ENCODE measurements at places on chromosomes 5 and 9.

GRCh38 chr5:132205385-132206125 lies 22.1 kb downstream of the P4HA2 start:
- peak; percentile 15 for DNase-seq

DNA sequence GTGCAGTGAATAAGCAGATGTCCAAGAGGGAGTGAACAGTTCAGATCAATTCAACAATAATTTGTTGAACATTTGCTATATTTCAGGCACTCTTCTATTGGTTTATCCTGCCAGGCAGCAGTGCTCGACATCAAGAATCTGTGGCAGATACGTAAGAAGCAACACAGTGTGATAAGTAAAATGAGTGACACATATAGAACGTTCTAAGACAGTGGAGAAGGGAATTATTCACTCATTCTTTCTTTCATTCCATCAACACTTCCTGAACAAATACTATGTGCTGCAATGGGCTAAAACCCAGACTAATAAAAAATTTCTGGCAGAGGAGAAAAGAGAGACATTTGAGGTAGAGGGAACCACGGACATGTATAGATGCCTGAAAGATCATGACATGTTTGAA lies 89.9 kb upstream of the GLIS3 start:
- no peak for DNase-seq

GRCh38 chr5:56818450-56819037 lies 3.2 kb downstream of the MAP3K1 start:
- DNase-seq, result no peak

GRCh38 chr5:156326718-156327259 lies at the start of gene SGCD:
Gene SGCD (plus strand): TSS chr5:156327164.
- no peak for DNase-seq

DNA sequence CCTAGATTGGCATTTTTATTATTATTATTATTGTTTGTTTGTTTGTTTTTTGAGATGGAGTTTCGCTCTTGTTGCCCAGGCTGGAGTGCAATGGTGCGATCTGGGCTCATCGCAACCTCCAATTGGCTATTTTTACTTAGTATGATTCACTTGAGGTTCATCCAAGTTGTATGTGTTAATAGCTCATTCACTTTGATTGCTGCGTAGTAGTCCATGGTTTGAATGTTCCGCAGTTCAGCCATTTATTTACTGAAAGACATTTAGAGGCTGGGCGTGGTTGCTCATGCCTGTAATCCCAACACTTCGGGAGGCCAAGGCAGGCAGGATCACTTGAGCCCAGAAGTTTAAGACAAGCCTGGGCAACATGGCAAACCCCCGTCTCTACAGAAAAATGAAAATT lies 22.6 kb upstream of the MELK start:
- no peak for DNase-seq

DNA sequence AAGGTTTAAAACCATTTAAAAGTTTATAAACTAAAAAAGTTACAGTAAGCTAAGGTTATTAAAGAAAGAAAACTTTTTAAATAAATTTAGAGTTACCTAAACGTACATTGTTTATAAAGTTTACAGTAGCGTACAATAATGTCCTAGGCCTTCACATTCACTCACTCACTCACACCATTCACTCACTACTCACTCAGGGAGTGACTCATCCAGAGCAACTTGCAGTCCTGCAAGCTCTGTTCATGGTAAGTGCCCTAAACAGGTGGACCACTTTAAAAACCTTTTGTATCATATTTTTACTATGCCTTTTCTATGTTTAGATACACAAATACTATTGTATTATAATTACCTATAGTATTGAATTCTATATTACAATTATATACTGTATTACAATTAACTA lies 190.8 kb upstream of the RASA1 start:
- DNase-seq, result no peak

DNA sequence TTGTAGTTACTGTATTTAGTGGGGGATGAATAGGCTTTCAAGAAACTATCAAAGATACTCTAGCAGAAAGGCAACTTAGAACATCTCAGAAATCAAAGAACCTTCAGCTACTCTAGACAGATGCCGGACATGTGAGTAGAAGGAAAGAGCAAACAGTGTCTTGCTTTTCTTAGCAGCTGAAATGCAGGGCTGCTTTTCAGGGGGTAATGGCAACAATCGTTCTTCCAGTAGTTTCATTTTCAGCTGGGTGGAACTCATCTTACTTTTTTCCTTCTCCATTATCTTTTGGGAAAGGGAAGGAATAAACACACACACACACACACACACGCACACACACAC lies 281.6 kb downstream of the CRB2 start:
- DNase-seq, result no peak

DNA sequence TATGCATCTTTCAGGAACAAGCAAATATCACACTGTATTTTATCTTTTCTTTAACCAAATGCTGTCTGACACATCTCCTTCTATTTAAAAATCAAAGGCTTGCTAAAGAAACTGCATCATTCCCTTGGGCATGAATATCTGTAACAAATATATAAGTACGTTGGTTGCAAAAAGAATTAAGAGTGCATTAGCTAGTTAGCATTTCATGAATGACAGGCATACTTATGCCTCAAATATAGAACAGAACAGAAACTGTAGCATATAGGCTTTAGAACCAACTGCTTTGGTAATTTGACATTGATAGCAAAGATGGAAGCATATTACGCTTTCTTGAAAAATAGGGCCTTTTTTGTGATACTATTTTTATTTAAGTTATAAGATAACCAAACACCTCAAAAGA lies 761.2 kb downstream of the MAT2B start:
- no peak for DNase-seq

GRCh38 chr5:138725153-138725817 lies 27.9 kb upstream of the CTNNA1 start:
- no peak for DNase-seq

DNA sequence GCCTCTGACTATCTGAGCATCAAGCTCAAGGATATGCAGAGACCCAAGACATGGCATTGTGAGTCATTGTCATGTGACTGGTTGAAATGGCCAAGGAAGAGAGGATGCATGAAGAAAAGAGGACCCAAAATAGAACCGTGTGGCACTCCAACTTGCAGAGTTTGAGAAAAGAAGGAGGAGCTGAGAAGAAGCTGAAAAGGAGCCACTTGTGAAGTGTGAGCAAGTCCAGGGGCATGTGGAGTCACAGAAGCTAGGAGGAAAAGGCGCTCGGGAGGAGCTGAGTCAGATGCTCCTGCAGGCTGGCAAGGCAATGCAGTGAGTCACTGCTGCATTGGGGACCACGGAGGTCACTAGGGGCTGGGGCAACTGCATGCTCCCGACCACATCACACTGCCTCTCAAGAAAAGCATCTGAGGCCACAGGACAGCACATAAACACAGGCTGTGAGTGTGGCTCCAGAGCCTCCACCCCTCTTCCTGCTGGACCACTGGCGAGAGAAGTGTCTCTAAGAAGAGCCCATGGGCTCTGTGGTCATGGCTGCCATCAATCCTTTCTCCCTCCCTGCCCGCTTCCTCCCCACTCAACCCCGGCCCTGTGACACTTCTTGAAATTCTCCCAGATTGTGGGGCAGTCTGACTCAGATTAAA lies 197.6 kb downstream of the DRD1 start:
- no peak for DNase-seq

GRCh38 chr9:129981180-129981907 lies 61.6 kb downstream of the FNBP1 start:
- no peak for DNase-seq

GRCh38 chr9:35162605-35163315 lies 951 bp downstream of the UNC13B start:
- DNase-seq, result no peak

GRCh38 chr9:12773562-12773961 lies 1.3 kb upstream of the LURAP1L start:
- DNase-seq, result no peak

DNA sequence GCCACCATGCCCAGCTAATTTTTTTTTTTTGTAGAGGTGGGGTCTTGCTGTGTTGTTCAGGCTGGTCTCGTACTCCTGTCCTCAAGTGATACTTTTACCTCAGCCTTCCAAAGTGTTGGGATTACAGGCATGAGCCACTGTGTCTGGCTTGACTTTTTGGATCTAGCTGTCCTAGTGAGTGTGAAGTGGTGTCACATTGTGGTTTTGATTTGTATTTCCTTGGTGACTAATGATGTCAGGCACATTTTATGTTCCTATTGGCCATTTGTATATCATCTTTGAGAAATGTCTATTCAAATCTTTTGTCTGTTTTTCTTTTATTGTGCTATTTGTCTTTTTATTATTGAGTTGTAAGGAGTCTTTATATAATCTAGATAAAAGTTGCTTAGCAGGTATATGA lies 53.5 kb upstream of the MCCC2 start:
- DNase-seq, result no peak

- no peak for DNase-seq
Observed at GRCh38 chr9:68931821-68932220, 82.1 kb downstream of the PRKACG start.

- DNase-seq, result peak; percentile 57
Observed at GRCh38 chr9:137308057-137308619, 6.1 kb upstream of the NRARP start.
